Activated CD4-positive, alpha-beta T cell treated with anti-CD3 and anti-CD28 coated beads, Interleukin-2, amount 50 U/mL, for 24 hours (primary cell): ENCODE measurements at places on chromosomes 1 and 21.

DNA sequence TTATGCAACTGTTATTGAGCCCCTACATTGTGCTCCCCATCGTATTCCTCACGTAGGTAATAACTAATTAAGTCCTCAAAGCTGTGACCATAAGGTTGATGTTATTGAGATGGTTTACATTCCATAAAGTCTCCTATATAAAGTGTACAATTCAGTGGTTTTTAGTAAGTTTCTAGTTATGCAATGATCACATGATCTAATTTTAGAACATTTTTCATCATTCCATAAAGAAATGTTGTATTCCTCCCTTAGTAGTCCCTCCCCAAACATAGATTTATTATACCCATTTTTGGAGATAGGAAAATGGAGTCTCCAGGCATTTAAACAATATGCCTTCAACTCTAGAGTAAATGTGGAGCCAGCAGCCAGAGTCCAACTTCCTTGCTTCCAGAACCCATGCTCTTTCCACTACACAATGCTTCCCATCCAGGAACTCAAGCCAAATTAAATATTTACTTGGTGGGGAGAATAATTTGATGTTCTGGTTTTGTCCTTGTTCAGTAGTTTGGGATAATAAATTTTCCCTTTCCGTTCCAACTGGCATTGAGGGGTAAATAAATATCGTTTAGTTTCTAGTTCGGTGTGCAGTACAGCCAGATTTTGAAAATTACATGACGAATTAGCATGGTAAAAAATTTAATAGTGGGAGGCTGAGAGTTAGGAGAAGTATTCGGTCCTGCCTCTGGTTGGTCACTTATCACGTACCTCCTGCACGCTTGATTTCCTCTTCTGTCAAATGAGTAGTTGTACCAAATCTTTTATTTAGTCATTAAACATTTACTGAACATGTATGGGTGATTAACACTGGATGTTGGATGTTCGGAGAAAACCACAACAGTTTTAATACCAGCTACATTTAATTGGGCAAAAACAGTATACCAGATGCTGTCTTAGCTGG, 66.3 kb downstream of the CACHD1 start:
- no peak for DNase-seq

DNA sequence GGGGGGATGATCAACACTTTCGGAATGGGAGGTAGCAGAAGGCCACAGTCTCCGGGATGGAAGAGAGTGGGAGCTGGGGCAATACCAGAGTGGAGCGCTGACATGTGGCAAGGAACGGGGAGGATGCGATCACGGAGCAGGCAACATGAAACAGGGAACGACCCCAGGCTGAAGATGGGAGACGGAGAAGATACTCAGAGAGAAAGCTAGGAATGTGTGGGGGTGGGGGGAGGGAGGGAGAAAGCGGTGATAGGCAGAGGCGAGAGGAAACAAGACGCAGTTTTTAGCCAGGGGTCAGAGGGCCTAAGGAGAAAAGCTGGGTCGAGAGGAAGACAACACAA, 577 bp downstream of the RAB3GAP2 start:
- no peak for DNase-seq

DNA sequence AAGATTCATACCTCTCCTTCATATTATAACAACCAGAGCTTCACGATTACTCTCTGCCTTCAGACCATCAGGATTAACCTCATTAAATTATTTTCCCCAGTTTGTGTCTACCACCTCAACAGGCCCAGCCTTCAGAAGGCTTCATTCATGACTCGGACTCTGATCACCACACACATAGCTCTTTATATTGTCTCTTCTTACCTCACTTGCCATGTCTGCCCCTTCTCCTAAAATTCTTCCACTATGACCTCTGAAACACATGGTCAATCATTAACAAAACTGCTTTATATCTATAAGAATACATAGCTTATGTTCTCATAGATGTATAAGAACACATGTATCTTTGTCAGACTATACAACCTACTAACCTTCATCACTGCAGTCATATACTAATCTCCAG, 79.8 kb downstream of the USP1 start:
- DNase-seq: no peak

- DNase-seq: no peak
Measured at GRCh38 chr1:214331180-214331579, 50.2 kb downstream of the SMYD2 start.

DNA sequence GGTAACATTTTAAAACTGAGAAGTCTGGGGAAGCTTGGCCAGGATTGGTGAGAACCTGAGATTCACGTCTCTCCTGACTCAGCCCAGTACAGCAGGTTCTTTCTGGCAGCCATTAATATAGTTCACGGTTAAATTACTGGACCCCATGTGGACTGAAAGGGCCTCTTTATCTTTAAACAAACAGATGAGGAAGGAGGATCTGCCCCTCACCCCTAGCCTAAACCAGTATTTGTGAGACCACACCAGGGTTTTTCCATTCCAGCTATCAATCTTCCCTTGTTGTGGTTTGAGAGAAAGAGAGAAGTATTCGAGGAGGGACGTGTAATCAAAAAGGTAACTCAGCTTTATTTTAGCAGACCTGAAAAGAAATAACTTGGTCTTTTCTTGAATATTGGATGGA, 137.1 kb downstream of the PROX1 start:
- no peak for DNase-seq
